ENCODE measurements at places on chromosomes 5 and 9.

DNA sequence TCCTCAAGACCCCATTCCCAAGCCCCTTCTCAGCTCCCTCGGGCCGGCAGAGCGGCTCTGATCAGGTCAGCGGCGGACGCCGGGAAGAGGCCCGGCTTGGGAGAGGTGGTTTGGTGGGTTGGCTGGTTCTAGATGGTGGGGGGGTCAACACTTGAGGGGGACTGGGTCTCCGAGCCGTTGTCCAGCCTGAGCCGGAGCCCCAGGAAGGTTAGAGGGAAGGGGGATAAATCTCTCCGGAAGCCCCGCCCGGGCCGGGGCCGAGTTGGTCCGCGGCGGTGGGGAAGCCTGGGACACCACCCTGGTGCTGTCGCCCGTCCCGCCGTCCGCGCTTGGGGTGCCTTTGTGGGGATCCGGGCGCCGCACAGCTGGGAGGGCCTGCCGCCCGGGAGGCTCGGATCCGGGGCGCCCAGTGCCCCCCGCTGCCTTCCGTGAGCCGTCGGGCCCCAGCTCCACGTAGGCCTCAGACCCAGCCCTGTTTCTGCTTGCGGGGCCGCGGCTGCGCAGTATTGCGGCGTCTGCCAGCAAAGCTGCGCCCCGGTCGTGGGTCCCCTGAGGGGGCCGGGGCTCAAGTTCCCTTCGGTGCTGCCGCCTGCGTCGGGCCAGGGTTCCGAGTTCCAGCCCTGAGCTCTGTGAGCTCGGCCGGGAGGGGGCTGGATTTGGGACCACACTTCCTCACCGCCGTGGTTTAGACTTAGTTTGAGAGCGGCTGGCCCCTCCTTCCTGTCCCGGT, 542 bp upstream of the TRIM52 start:
- DNase-seq, result no peak

- no peak for DNase-seq
Measured at GRCh38 chr9:88230612-88231011, 92.3 kb upstream of the SPATA31C2 start.

DNA sequence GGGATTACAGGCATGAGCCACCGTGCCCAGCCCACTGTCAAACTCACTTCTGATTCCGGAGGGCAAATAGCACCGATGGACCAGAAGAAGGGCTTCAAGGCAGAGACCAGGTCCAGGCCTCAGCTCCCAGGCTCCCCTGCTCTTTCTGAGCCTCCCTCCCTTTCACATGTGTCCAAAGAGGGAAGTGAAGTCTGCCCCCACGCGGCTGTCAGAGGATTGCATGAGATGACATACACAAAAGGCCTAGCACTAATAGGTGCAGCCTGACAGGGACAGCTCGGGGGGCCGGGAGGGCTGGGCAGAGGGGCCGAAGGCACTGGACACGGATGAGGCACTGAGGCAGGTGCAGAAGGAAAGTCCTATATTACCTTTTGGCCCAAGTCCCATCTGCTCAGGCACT, 16.1 kb downstream of the FBP1 start:
- peak; percentile 71 for DNase-seq

- no peak for DNase-seq
Measured at GRCh38 chr9:78407636-78408312, 110.8 kb downstream of the PSAT1 start.

GRCh38 chr5:168327451-168327850, 36.0 kb downstream of the WWC1 start:
- DNase-seq, result no peak

DNA sequence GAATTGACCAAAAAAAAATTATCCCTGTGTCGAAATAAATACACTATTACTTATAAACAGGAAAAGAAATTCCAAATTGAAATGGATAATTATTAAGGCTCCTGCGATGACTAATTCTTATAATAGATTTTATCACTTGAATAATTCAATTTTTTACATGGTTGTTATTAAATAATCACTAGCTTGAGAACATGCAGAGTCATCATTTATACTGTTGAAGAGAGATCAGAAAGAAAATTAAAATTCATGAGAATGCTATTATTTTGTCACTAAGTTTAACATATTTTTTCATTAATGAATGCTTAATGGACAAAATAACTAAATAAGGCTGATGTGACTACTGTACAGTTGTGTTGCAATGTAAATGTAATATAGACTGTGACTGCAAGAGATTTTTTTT, 1011.3 kb upstream of the C9orf72 start:
- DNase-seq, result no peak

- DNase-seq, result peak; percentile 67
Measured at GRCh38 chr5:178120607-178121357, 7.5 kb downstream of the N4BP3 start.
